ENCODE measurements at places on chromosomes 7 and 10. TPM values are rescaled to one million over a fixed set of nuclear protein-coding genes. Genes with fewer than 3 reads are reported as not detected.

LIPF gene
- total RNA-seq, result not detected

VAX1 gene
- total RNA-seq, result not detected

NPFFR1 gene
- total RNA-seq, result not detected

MBL2 gene
- not detected for total RNA-seq

PRSS2 gene
- not detected for total RNA-seq

SLC12A9 gene
- total RNA-seq, result 20.5 TPM

ZNF783 gene
- 4.1 TPM for total RNA-seq

SPDYE1 gene
- not detected for total RNA-seq

SAMD9L gene
- 0.85 TPM for total RNA-seq

DYNC1I1 gene
- 0.21 TPM for total RNA-seq

C10orf95 gene
- total RNA-seq, result 2.3 TPM

ADAM8 gene
- 30.5 TPM for total RNA-seq

HOXA11 gene
- not detected for total RNA-seq

INSIG1 gene
- 157 TPM for total RNA-seq

GIMAP2 gene
- not detected for total RNA-seq

GRM3 gene
- total RNA-seq, result not detected

SH2D4B gene
- not detected for total RNA-seq

ZEB1 gene
- 0.19 TPM for total RNA-seq

MKI67 gene
- 31.2 TPM for total RNA-seq

Data from airway epithelial cell (primary cell).